ENCODE measurements at places on chromosomes 2 and 18.

DNA sequence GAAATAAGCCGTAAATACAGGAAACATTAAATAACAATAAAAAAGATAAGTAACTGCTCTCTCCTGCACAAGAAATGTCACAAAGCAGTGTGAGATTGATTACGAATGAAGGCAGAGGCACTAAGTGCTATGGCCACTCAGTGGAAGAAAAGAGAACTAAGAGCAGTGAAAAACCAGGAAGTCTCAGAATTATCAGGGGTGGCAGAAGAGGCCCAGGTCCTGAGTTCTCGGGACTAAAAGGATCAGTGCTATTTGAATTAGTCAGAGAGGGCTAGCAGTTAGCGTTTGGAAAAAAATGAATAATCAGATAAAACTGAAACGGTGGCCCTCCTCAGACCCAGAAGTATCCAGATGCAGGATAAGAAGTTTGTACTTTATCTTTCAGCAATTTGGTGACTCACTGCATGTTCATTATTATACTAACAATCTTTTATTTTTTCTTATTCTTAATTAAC lies 367.1 kb downstream of the ZEB2 start:
- DNase-seq: no peak

GRCh38 chr2:206518997-206519396 lies 75.7 kb downstream of the ADAM23 start:
- no peak for DNase-seq

DNA sequence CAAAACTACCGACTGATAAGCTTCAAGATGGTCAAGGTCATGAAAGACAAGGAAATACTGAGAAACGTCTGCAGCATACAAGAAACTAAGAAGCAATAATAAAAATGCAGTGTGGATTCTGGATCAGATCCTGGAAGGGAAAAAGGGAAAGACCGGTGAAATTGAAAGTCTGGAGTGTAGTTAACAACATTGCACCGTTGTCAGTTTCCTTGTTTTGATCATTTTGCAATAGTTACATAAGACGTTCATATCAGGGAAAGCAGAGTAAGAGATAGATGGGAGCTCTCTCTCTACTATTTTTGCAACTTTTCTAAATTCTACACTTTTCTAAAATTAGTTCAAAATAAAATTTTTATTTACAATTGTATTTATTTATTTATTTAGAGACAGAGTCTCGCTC lies 15.0 kb upstream of the ZNF407 start:
- DNase-seq: no peak

DNA sequence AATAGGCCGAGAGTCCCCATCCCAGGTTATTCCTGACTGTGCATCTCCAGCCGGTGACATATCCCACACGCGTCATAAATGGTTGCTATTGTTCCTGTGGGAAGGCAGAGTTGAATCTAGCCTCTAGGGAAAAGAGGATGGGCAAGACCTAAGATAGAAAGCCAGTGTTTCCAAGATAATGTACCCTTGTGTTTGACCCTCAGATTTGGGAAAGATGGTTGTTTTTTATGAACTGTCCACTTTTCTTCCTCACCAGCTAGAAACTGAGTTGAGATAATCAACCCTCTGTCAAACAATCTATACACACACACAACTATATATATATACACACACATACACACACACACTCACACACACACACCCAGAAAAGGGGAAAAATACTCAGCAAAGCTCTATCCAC lies 131.0 kb downstream of the PRKCE start:
- DNase-seq: no peak

DNA sequence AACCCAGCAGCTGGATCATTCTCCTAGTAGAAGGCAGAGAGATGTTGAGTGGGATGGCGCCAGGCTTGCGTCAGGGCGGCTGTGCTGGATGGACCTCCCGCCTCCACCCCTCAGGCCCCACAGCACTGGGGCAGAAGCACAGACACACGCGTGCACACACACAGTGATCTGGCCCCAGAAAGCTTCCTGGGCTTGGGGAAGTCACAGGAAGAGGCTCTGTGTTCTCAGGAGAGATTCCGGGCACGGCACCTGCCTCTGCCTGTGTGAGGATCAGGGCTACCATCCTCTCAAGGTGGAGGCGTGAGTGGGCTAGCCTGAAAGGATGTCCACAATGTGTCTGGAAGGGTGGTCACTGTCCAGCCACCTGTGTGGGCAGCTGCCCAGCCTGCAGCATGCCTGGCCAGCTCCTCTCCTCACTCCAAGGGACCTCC lies 229.8 kb upstream of the HS6ST1 start:
- no peak for DNase-seq

GRCh38 chr18:37450434-37451132 lies 115.0 kb downstream of the CELF4 start:
- DNase-seq: no peak

DNA sequence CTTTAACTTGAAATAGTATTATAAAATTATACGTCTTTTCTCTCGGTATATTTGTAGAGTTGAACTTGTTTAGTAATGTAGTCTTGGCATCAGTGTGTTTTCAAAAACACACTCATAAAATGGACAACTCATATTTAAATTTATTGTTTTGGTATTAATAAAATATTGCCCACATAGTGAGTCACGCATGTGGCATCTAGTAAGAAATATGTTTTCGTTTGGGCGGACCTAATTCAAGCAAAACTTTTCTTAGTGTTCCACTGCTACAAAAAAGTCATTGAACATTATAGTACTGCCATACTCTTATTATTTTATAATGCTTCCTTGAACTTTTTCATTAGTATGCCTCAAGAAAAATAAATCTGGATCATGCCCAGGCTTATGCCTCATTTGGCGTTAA lies 31.1 kb upstream of the FAM237A start:
- no peak for DNase-seq

GRCh38 chr2:106833256-106833655 lies 52.7 kb downstream of the ST6GAL2 start:
- DNase-seq: no peak

- no peak for DNase-seq
These were observed 10.6 kb upstream of the BOK start for GRCh38 chr2:241547781-241548450.

DNA sequence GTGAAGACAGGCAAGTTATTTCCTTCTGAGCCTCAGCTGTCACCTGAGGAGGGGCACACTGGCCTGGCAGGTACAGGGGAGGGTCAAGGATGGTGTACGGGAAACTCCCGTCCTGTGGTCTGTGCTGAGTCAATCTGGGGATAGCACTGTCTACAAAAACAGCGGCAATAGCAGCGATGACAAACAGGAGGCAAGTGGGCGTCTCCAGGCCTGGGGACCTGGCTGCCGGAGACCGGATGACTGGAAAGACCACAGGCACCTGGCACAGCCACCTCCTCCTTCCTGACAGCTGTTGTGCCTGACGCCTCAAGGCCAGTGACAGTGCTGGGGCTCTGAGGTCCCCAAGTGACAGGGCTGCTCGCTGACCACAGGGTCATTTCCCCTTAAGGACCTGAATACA lies 202.1 kb upstream of the HS6ST1 start:
- DNase-seq: no peak

DNA sequence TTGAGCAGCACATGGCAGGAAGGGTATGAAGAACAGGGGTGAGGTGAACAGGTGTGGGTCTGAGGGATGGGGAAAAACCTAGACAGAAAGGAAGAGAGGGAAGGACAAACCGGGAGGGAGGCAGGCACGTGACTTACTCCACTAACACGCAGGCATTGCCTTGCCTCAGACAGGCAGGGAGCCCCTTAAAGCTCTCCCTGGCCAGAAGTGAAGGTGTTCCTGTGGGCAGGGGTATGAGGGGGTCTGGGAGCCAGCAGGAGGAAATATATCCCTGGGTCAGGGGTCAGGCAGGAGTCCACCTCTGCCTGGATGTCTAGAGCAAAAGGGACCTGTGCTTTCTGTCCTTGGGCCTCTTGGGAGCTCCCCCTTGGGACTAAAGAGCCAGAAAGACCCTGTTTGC lies 135.3 kb upstream of the EPAS1 start:
- no peak for DNase-seq

- DNase-seq: no peak
These were observed 2.6 kb downstream of the TMEM131 start for GRCh38 chr2:97992836-97993825.

GRCh38 chr2:13201924-13202323 lies 485.2 kb downstream of the TRIB2 start:
- DNase-seq: no peak

- no peak for DNase-seq
These were observed 20.3 kb downstream of the ACTR3 start for GRCh38 chr2:113910110-113910717.

DNA sequence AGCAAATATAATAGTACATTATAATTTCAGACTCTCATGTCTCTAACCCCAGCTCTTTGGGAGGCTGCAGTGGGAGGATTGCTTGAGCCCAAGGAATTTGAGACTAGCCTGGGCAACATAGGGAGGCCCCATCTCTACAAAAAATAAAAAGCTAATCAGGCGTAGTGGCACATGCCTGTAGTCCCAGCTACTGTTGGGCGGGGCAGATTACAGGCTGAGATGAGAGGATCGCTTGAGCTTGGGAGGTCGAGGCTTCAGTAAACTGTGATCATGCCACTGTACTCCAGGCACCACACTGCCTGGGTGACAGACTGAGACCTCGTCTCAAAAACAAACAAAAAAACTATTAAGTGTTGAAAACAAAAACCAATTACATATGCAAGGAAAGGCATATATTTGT lies 123.0 kb upstream of the MYO3B start:
- DNase-seq: no peak

DNA sequence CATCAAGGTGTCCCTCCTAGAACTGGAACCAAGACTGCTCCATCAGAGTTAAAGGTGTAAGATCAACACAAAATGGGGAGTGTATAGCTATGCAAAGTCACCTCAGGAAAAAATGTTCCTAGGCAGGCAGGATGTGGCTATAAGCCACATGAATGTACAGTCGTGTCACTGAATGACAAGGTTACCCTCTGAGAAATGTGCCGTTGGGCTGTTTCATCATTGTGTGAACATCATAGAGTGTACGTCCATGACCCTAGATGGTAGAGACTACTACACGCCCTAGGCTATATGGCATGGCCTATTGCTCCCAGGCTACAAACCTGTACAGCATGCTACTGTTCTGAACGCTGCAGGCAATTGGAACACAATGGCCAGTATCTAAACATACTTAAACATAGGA lies 24.5 kb downstream of the TYMS start:
- no peak for DNase-seq

- DNase-seq: no peak
These were observed 11.5 kb upstream of the BIN1 start for GRCh38 chr2:127118467-127118866.

DNA sequence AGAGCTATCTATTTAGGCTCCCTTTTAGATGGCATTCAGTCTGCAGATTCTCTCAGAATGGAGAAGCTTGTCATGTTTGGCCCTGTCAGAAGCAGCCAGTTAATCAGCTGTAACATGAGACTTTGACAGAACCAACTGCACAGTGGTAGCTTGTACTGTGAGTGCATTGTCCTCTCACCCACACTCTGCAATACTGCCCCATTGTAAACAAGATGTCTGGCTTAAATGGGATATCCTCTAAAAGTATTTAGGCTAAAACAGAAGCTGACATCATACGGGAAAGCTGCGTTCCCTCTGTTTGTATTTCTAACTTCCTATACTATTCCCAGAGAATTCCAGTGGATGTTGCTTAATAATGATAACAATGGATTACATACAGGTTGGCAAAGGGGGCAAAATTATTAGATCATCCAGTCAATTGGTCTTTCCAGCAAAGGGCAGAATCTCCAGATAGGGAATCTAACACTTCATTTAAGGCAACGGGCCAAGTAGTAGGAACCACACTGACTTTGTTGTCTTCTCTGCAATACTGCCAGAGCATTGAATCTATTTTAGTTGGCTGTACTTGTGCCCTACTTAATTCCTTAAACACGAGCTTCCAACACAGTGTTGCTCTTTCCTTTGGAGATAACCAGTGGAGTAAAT lies 15.4 kb upstream of the STAT4 start:
- no peak for DNase-seq

DNA sequence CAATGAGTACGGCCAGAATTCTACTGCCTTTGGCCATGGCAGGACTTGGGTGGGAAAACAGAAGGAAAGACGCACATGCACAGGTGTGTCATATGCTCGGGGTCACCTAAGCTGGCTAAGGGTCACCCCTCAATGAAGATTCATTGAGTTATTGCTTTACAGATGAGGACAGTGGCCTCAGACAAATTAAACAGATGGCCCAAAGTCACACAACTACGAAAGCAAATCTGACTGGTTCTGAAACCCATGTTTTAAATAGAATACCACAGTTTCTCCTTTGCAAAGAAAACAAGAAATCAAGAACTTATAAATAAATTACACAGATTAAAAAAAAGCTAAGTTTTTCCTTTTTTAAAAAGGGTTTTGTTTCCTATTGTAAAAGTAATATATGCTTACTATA lies 70.5 kb downstream of the ID2 start:
- no peak for DNase-seq

DNA sequence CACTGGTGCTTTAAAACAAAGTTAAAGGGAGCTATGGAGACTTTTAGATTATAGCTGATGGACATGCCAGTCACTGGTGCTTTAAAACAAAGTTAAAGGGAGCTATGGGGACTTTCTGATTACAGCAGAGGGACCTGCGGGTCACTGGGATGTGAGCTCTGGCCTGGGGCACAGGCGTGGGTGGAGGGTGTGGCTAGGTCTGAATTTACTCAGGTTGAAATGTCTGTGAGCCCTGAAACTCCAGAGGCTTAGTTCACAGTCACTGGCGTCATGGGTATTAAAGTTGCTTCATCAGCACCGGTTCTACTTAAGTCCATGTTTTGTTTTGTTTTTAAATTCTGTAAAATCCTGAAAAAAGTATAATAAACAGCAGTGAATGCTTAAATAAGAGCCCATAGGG lies 49.0 kb upstream of the TMEM18 start:
- no peak for DNase-seq

DNA sequence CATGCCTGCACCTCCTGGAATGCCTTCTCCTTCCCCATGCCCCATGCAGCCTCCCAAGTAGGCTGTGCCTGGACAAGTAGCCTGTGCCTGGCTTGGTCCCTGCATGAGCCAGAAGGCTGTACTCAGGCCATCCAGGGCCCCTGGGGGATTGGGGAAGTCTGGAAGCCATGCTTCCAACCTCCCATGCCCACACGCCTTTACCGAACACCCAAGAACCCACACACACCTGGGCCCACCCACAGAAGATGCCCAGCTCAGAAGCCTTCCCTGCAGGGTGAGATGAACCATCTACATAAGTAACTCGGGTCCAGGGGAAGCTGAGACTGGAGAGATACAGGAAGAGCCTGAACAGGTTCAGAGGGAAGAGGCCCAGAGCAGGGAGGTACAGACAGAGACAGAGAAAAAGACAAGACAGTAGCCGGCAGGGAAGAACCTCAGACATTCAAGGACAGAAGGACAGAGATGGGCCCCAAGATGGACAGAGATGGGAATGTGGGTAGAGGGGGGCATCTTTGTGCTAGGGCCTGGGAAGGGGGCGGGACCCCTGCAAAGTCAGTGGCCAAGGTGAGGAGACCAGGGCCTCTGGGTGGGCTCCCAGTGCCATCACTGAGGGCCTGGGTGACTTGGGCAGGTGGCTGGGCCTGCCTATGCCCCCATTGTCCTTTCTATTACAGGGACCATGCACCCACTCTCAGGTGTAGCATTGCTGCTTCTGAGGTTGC lies 4.3 kb downstream of the BIN1 start:
- no peak for DNase-seq
